ENCODE measurements at places on chromosomes 6 and 20.
A peak's percentile ranks its signal among the peaks of the same experiment; 100 is the strongest.

GRCh38 chr6:9266741-9267140 is 831.4 kb upstream of the SLC35B3 start:
- DNase-seq, result no peak

DNA sequence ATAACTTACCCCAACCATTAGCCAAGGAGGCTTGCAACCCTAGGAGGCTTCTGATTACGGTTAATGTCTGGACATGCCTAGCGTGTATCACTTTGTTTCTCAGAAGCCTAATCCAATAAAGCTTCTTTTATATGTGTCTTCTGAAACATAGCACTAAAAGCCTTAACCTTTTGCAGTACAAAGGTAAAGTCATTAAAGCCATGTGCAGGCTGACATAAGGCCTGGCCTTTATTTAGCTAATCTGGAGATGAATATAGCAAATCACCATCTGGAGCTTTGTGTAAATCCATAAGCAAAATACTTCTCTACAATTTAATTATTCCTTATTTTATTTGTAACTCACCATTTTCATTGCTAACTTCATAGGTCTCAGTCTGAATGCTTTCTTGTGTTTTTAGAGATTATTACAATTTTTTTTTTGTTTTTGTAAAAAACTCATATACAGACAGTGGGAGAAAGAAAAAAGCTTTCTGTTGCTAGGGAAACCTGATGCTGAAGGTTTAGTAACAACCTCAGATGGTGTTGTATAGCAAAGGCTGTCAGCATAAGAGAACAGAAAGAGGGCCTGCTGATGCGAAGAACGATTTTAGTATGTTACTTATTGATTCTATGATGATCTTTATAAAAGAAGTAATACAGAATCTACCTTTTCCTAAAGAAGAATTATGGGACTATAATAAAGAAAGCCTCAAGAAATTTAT is at the start of gene EYS:
EYS (minus strand) TSS at position 101 of the 701 bp plus-strand sequence. CDS start 211,816 bp downstream, outside the sequence.
- no peak for DNase-seq

- no peak for DNase-seq
Observed at GRCh38 chr6:79440598-79440997, 96.6 kb downstream of the LCA5 start.

DNA sequence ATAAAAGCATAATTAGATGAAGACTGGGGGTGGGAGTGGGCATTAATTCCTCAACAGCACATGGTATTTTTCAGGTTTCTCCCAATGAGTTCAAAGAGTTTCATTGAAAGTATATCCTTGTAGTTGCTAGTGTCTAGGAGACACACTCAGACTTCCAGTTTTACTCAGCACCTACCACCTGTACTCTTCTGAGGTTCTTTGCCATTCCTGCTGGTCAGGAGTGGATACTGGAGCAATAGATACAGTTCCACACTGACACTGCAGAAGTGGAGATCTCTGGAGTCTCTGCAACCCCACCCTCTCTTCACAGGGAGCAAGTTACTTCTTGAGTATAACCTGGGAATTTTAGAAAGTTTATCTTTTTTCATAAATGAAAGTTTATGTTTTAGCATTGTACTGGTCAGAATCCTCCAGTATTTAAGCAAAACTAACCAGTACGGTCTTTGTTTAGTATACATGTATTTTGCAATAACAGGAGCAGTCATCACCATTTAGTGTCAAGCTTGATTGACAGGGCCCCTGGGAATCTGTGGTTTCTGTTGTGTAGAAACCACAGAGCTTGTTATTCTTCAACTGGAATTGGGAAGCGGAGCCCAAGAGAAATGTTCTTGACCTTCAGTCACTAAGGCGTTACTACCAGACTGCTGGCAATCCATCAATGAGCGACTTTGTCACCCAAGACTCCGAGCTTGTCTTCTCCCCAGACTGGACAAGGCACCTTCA is 148.1 kb downstream of the ZDHHC14 start:
- peak; percentile 35 for DNase-seq

DNA sequence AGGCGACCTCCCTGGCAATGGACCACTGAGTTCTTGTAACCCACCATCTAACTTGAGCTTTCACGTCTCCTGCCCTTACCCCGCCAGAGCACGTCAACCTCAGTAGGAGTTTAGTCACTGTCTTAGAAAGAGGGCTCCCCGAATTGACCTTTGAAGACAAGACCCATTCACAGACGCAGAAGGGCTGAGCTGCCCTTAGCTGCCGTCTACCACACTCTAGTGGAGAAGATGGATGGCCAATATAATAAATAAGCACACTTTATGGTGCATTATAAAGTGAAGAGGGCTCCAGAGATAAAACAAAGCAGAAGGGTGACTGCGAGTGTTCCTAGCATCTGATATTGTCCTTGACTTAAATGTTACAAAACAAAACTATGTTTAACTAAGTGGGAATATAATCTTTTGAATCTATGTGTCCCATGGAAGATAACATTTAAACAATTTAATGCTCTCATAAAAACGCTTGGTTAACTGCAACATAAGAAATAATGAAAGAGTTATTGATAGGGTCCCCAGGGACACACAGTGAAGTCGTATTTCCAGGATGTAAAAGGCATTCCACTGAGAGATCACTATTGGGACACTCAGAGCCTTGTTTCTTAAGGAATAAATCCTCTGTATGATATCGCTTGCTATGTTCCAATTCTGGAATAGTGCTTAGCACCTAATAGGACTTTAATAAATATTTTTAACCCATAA is 261.1 kb downstream of the THBS2 start:
- no peak for DNase-seq

DNA sequence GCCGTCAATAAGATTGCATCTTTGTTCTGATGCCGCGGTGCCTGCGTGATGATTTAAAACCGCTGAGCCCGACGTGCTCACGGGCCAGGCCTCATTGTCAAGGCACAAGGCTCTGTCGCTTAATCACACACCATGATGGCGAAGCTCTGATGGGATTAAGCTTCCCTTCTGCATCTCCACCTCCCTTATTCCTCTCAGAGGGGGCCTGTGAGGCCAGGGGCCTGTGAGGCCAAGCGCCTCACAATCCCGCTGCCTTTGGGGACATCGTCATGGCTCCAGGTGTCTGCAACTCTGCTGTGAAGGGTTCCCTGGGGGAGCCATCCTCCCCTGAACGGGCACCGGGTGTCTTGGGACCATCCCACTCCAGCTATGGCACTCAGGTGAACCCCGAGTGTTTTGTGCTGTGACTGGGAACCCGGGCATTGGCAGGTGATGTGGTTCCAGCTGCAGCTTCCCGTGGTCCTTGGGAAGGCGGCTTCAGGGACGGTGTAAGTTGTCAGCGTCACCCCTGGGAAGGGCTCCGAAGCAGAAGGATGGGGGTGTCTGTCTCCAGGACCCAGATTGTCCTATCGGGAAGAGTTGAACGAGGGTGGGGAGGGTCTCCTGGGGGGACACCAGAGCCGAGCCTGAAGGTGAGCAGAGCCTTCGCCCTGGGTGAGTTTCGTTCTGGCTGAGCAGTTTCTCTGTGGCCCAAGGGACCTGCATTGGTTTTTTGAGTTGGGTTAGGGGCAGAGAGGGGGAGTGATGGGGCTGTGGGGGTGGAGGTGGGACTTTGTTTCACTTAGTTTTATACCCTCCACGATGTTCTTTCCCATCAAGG is 18.0 kb upstream of the BHLHE23 start:
- DNase-seq, result no peak

- DNase-seq, result no peak
Observed at GRCh38 chr6:47690214-47690613, 8.2 kb upstream of the ADGRF4 start.

GRCh38 chr20:41854765-41855164 is 236.6 kb upstream of the CHD6 start:
- DNase-seq, result no peak

- DNase-seq, result no peak
Observed at GRCh38 chr6:41063884-41064285, 8.3 kb downstream of the OARD1 start.

- DNase-seq, result no peak
Observed at GRCh38 chr20:33133373-33133941, 34.5 kb upstream of the BPIFA2 start.

GRCh38 chr20:63846128-63846771 is 15.0 kb upstream of the ABHD16B start:
- no peak for DNase-seq

DNA sequence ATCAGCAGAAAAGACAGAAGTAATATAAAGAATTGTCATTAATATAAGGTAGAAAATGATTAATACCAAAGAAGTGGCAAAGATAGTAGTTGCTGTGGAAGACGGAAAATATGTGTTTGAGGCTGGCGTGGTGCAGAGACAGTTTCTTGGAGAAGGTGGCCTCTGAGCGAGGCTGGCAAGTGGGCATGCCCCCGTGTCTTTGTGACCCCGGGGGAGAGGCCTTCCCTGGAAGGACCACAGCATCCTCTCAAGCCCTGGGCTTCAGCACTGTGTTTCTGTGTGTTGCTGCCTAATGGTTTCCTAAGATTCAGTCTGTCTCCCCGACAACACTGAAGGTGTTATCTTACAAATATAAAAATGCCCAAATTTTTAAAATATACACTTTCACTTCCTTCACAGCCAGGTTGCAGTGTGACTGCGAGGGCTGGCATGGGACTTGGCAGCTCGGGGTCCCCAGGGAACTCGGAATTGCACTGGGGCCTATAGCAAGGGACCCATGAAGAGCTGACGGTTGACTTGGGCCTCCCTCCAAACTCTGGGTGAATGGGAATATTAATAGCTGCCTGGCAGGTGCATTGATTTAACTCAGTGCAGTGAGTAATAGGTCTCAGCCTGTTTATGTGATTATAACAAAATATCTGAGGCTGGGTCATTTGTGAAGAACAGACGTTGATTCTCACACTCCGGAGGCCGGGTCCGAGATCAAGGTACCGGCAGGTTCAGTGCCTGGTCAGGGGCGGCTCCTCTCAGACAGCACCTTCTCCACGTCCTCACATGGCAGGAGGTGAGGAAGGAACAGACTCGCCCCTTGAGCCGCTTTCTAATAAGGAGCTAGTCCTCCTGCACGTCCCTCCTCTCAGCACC is 47.4 kb upstream of the AFDN start:
- DNase-seq, result no peak

- DNase-seq, result no peak
Observed at GRCh38 chr20:41453010-41453950, 86.7 kb upstream of the EMILIN3 start.

DNA sequence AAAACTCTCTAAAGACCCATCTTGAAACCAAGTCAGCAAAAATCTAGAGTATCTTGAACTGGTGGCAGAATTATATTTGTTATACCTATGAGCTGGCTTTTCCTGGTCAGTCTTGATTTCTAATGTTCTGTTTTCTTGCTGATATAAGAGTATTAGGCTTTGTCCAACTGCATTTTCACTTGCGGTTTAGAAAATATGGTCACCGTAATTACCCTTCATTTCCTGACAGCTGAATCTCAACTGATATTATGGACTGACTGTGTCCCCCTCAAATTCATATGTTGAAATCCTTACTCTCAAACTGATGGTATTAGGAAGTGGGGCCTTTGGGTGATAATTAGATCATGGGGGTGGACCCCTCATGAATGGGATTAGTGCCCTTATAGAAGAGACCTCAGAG is 72.1 kb downstream of the TXLNB start:
- no peak for DNase-seq

Measured in dermis microvascular lymphatic vessel endothelial cell (primary cell).